ENCODE measurements at places on chromosomes 6 and 20.

DNA sequence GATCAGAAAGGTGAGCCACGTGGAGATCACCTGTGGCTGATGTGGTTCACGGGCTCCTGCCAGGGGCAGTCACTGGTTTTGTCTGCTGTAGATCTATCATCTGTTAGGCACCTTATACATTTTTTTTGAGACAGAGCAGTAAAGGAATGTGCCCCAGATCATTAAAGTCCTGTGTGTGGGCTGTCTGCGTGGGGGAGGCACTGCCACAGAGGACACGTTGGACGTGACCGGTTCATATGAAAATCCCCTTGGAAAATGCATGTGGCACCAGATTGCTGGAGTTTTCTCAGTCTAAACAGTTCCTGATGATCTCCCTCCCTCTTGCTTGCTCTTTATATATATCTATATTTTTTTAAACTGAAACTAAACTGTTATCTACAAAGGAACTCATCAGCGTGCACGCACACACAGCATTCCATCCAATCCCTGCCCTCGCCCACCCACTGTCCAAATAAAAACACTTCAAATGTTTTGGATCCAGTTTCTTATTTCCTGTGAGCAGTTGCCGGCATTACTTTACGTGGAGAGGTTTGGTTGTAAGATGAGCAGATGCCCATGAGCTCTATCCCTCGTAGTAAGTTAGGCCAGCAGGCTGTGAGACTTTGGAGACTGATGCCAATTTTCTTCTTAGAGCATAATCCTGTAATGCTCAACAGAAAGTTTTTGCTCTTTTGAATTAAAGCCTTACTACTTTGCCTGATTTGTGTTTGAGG lies 161.6 kb upstream of the EXOC2 start:
- no peaks in the 10 kb centered on the region for H3K36me3 ChIP-seq
- peaks cover 8% of the 10 kb centered on the region for H3K27me3 ChIP-seq
- H3K27ac ChIP-seq = no peak overlapping the region
- DNase-seq = no peak
- H3K4me1 ChIP-seq = no peaks in the 10 kb centered on the region

DNA sequence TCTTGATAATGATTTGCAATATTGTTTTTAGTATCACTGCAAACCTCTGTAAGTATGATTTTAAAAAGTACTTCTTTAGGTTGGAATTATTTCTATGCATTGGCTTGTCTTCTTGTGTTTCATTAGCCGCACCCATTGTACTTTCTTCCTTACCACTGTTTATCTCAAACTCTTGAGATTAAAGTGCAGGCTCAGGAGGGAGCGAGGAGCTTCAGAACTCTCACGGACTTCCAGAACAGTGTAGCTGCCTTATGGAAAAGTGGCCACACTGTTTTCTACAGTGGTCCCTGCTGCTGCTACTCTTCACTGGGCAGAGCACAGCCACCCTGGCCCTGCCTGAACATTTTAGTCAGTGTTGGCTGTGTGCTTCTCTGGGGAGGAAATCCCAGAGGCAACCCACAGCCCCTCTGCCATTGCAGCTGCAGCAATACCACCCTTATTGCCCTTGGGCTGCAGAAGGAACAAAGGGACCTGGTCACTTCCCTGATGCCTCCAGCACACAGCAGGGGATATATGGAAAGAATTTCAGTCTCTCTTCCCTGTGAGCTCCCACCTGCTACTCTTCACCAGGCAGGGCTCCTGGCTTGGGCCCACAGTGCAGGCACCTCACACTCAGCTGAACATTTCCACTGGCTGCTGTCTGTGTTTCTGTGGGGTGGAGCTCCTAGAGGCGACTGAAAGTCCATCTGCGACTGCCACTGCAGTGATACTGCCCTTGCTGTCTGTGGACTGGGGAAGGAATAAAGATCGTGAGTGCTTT lies 91.7 kb upstream of the MAP3K4 start:
- no peak overlapping the region for H3K27ac ChIP-seq
- no peaks in the 10 kb centered on the region for H3K36me3 ChIP-seq
- no peak for DNase-seq
- H3K27me3 ChIP-seq = peaks cover 8% of the 10 kb centered on the region
- no peaks in the 10 kb centered on the region for H3K4me1 ChIP-seq
- H3K4me3 ChIP-seq = no peak overlapping the region

- H3K4me1 ChIP-seq = peaks cover 15% of the 10 kb centered on the region
- no peak overlapping the region for H3K4me3 ChIP-seq
- no peaks in the 10 kb centered on the region for H3K36me3 ChIP-seq
- peak; percentile 88 for DNase-seq
- peaks cover 14% of the 10 kb centered on the region for H3K27me3 ChIP-seq
Measured at GRCh38 chr6:31087494-31088089, 24.8 kb downstream of the C6orf15 start.

GRCh38 chr20:33681728-33682353 lies 4.3 kb downstream of the E2F1 start:
- H3K4me1 ChIP-seq = peaks cover 78% of the 10 kb centered on the region
- H3K27me3 ChIP-seq = no peaks in the 10 kb centered on the region
- H3K36me3 ChIP-seq = peaks cover 56% of the 10 kb centered on the region

DNA sequence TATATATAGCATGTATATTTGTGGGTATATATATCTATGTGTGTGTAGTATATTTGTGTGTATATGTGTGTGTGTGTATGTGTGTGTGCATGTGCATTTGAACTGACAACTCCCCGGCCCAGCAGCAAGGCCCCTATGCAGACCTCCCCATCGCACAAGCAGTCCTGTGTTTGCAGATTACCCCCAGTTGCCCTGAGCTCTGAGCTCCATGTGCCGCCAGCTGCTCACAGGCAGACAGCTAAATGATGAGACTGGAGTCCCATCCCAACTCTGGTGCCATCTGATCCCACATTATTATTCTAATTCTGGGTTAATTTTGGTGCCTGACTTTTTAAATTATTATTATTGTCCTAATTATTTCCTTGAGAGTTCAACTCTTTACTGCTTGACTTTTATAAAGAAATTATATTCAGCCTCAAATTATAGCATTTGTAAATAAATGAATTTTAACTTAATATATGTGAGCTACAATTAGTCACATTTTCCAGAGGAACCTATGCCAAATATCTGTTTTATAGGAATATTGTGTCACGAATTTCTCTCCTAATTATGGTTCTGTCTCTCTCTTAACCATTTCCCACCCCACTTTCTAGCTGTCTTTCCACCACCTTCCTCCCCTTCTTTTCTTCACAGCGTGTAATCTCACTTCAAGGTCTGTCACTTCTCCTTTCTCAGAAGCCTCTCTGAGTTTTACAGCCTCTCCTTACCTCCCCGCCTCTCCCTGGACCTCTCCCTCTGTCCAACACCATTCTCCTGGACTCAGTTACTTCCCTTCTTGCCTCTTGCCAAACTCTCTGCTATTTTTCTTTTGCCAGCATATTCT lies 90.6 kb upstream of the SYNDIG1 start:
- H3K36me3 ChIP-seq = no peaks in the 10 kb centered on the region
- no peak overlapping the region for H3K4me3 ChIP-seq
- H3K4me1 ChIP-seq = no peaks in the 10 kb centered on the region
- DNase-seq = no peak

DNA sequence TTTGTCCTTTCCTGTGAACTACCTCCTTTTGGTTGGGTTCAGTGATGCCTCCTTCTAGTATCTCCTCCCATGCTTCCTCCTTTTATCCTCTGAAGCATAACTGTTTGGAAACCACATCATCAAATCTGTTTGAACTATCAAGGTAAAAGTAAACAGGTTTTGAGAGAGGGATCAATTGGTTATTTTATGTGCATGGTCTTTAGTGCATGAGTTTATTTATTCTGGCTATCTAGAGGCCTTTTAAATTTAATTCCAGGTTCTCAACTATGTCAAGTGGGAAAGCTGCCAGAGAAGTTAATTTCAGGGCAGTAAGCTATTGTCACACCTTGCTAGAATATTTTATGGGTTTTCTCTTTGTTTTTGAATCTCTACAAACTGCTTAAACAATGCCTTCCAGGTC lies 54.1 kb downstream of the WASF1 start:
- no peaks in the 10 kb centered on the region for H3K4me1 ChIP-seq
- peaks cover 2% of the 10 kb centered on the region for H3K27me3 ChIP-seq
- H3K36me3 ChIP-seq = no peaks in the 10 kb centered on the region
- no peak for DNase-seq
- H3K4me3 ChIP-seq = no peak overlapping the region
- H3K27ac ChIP-seq = no peak overlapping the region

DNA sequence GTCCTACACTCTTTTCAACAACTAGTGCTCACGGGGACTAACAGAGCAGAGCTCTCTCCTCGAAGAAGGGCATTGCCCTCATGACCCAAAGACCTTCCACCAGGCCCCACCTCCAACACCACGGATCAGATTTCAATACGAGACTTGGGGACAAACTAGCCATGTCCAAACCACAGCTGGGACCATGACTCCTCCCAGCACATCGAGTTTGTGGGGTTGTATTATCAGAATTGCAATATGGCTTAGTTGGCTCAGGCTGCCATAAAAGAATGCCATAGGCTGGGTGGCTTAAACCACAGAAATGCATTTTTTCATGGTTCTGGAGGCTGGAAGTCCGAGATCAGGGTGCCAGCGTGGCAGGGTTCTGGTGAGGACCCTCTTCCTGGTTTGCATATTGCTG lies 189.7 kb upstream of the PMEPA1 start:
- no peak for DNase-seq
- H3K4me3 ChIP-seq = no peak overlapping the region
- peaks cover 13% of the 10 kb centered on the region for H3K27me3 ChIP-seq
- H3K4me1 ChIP-seq = peaks cover 3% of the 10 kb centered on the region
- no peak overlapping the region for H3K27ac ChIP-seq
- no peaks in the 10 kb centered on the region for H3K36me3 ChIP-seq

- no peaks in the 10 kb centered on the region for H3K4me1 ChIP-seq
- H3K36me3 ChIP-seq = peaks cover 60% of the 10 kb centered on the region
- H3K4me3 ChIP-seq = no peak overlapping the region
- no peak overlapping the region for H3K27ac ChIP-seq
- H3K27me3 ChIP-seq = no peaks in the 10 kb centered on the region
Measured at GRCh38 chr6:15515226-15515625, 147.6 kb downstream of the DTNBP1 start.

DNA sequence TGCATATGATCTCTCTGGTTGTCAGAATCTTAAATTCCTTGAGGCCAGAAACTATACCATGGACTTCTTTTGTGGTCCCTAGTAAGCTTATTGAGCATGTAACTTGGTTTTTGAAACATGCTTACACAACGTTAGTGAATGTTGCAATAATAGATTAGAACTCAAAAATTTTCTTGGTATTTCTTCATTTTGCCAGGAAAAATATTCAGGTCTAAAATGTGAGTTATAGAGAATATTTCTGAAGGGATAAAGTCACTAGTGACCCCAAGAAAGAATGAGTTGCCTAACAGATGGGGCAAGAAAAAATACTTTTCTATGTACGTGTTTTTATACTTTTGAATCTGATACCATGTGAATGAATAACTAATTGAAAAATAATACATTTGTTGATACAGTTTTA lies 195.4 kb downstream of the TFAP2A start:
- no peak overlapping the region for H3K27ac ChIP-seq
- DNase-seq = no peak
- H3K4me1 ChIP-seq = no peaks in the 10 kb centered on the region
- no peaks in the 10 kb centered on the region for H3K27me3 ChIP-seq
- no peaks in the 10 kb centered on the region for H3K36me3 ChIP-seq

DNA sequence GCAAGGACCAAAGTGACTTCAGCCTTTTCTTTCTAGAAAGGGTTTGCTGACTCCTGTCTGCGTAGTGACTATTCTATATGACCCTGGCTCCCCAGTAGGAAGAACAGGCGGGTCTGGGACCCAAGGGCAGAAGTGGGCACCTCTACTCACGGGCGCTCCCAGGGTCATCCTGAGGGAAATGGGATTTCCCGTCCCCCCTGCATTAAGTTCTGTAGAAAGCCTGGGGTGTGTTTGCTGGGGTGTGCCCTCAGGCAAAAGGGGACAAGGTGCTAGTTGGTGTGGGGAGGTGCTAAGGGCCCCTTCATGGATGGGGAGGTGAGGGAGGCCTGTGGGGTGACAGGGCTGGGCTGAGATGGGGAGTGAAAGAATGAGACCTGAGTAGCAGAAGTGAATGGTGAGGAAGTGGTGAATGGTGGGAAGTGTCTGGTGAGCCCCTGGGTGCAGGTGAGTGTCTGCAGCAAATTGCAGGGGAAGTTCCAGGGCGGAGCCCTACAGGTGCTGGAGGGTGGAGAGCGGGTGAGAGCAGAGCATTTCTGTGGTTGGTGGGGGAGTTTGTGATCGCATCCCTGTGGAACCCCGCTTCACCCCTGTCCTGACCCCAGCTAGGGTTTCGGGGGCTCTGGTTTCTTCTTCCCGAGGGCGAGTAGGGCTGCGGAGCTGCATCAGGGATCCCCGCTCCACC lies 21.1 kb downstream of the RAET1L start:
- H3K27me3 ChIP-seq = peaks cover 34% of the 10 kb centered on the region
- peak; percentile 59 for DNase-seq
- H3K27ac ChIP-seq = peak overlapping the region; percentile 78
- peaks cover 4% of the 10 kb centered on the region for H3K36me3 ChIP-seq
- H3K4me3 ChIP-seq = peak overlapping the region; percentile 84

GRCh38 chr20:4937407-4938319 lies 63.6 kb downstream of the SLC23A2 start:
- peaks cover 3% of the 10 kb centered on the region for H3K4me1 ChIP-seq
- DNase-seq = no peak
- H3K27me3 ChIP-seq = no peaks in the 10 kb centered on the region
- H3K27ac ChIP-seq = no peak overlapping the region
- no peak overlapping the region for H3K4me3 ChIP-seq

Data from activated CD4-positive, alpha-beta memory T cell treated with anti-CD3 and anti-CD28 coated beads, Interleukin-2, amount 10 ng/mL, durations not matched to agents 7 days and 5 days (primary cell).